ENCODE measurements at places on chromosomes 2 and 18. TPM values are rescaled to one million over a fixed set of nuclear protein-coding genes. Genes with fewer than 3 reads are reported as not detected.

GRCh38 chr18:6509832-6510231, 95.1 kb upstream of the L3MBTL4 start:
- DNase-seq, result no peak

- DNase-seq, result no peak
Observed at GRCh38 chr18:11672846-11673454, 16.1 kb upstream of the GNAL start.

Gene HNMT
- 57.0 TPM for total RNA-seq

GRCh38 chr2:29113027-29113686, 2.1 kb upstream of the CLIP4 start:
- DNase-seq, result no peak

DNA sequence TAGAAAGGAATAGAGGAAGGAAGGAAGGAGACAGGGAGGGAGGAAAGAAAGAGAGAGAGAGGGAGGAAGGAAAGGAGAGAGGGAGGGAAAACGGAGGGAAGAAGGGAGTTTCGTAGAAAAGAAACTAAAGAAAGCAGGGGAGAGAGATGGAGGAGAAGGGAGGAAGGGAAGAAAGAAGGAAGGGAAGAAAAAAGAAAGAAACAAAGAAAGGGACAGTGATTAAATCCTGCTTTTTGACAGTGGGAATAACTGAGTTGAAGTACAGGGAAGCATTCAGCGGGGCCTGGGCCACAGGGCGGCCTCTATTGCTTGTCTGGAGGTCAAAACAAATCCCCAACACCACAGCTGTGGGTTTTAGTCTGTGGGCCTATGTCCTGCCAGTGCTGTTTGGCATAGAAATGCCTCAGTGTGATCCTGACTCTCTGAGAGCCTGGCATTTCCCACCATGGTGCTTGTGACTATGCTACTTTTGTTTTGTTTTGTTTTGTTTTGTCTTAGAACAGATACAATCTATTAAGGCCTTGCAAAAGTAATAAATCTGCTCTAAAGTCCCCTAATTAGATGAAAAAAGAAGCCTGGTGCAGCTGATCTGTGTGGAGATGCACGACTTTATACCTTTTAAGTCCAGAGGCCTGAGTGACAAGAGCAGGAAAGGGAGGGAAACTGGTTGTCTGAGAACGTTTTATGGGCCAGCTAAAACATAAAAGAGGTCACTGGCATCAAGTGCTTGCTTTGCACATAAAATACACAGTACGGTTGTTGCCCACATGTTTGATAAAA, 40.0 kb downstream of the IL1RL2 start:
- DNase-seq, result no peak

GRCh38 chr2:48984922-48985321, 169.4 kb downstream of the FSHR start:
- DNase-seq, result no peak

Gene VWC2L
- 0.27 TPM for total RNA-seq

Gene ERBB4
- 15.7 TPM for total RNA-seq

DNA sequence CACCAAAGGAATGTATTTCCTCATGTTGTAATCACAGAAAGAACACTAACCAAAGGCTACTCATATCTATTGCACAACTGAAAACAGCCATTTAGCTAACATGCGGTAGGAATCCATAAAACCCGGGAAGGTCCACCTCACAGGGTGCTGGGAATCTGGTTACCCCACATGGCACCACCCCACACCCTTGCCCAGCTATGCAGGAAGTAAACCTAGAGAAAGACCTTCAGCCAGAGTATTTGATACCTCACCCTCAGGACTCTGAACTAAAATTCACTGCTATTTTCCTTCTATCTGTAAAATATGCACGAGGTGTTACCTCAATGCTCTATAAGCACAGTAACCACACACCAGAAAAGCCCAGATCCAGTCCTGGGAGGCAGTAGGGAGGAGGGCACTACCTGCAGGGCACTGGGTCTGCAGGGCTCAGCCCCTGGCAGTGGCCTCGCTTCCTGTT, 45.8 kb downstream of the PTPN2 start:
- no peak for DNase-seq

- DNase-seq, result no peak
Observed at GRCh38 chr2:30936977-30937376, 129.7 kb upstream of the CAPN13 start.

Gene ACSL3
- 65.1 TPM for total RNA-seq

GRCh38 chr2:44109166-44109565, 59.5 kb upstream of the PPM1B start:
- DNase-seq, result no peak

DNA sequence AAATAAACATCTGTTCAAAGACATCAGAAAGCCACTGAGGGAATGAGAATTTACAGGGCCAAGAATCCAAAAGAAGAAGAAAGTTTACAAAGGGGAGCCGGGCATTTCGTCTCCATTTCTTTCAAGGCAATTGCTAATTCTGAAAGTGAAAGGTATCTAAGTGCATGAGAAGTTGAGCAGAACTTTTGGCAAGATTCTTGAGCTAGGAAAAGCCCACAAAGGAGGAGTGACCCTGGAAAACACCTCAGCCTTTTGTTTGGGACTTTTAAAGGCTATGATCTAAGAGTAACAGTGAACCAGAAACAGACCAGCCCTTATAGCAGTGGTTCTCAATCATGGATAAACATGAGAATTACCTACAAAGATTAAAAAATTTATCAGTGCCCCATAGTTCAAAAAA, 87.4 kb downstream of the MDH1 start:
- no peak for DNase-seq

Gene B3GNT2
- 27.9 TPM for total RNA-seq

DNA sequence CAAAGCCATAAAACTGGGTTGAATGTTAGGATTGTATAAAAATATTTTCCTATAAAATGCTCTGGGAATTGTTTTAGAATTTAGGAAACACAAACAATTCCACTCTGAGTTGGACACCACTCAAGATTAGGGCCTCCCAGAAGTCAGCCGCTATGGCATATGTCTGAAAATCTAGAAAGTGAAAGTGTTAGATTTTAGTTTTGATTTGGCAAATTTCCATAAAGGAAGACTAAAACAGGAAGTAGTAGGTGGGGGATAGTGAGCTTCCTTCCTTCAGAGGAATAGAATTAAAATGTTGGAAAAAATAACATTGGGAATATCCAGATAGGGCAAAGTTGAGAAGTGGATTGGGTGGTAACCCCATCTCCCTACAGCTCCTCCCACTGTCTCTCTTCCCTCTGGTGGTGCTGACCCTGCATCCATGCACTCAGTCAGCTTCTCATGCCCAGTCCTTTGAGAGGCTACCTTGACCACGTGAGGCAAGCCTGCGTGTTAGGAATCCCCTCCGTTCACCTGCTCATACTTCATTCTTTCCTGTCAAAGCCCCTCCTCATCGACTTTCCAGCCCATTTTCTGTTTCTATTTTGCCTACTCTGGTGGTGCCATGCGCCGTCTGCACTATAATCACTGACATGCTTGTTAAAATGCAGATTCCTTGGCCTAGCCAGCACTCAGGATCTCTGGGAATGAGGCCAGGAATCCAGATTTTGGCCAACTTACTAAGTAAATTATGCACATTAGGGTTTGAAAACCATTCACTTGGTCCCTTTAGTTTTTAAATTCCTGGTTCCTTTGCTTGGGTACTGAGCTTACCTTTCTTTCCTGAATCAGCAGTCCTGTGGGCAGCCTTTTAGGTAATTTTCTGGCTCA, 83.5 kb downstream of the POLE4 start:
- no peak for DNase-seq

Gene GTF2A1L
- total RNA-seq, result 1.6 TPM

Data from thoracic aorta (tissue), 2 donors.